ENCODE measurements at places on chromosomes 1 and 21. TPM values are rescaled to one million over a fixed set of nuclear protein-coding genes. Genes with fewer than 3 reads are reported as not detected.

Gene BCAS2
- polyA plus RNA-seq = 19.1 TPM

Gene ESPN
- 103 TPM for polyA plus RNA-seq

Gene C1orf226
- 4.8 TPM for polyA plus RNA-seq

Gene TMEM61
- not detected for polyA plus RNA-seq

Gene GUCA2A
- polyA plus RNA-seq = not detected

Gene CFHR5
- polyA plus RNA-seq = 18.0 TPM

Gene FAM72B
- polyA plus RNA-seq = 0.56 TPM

Gene SWT1
- polyA plus RNA-seq = 0.99 TPM

Gene UBASH3A
- polyA plus RNA-seq = 0.10 TPM

Gene ERICH3
- 0.04 TPM for polyA plus RNA-seq

DNA sequence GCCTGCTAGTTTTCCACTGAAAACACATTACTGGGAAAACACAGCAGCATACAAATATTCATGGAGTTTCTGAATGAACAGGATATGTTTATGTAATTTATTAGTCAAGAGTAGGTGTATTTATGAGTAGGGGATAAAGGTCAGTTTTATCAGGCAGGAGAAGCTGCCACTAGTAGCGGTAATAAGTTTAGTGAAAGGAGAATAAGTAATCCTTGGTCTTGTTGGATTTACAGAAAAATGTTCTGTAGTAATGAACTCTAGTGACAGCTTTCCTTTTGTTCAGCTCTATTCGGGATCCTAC, 1.2 kb downstream of the MAST2 start:
- no peak for DNase-seq

GRCh38 chr1:10866321-10867093, 70.1 kb upstream of the CASZ1 start:
- no peak for DNase-seq

DNA sequence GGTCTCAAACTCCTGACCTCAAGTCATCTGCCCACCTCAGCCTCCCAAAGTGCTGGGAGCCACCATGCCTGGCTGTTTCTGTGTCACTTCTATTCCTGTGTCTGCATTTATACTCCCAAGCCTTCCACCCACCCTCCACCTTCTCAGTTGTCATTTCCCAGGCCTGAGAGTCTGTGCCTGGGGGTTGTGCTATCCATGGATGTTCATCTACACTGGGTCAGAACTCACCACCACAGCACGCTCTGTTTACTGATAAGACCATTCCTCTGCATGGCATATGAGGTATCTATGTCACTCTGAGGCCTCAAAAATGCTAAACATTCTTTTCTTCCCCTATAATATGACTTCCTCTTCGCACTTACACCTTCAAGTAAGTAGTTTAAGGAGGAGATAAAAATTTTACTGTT, 6.1 kb downstream of the NENF start:
- DNase-seq = no peak

GRCh38 chr1:76142771-76143540, 68.4 kb downstream of the ST6GALNAC3 start:
- DNase-seq = no peak

DNA sequence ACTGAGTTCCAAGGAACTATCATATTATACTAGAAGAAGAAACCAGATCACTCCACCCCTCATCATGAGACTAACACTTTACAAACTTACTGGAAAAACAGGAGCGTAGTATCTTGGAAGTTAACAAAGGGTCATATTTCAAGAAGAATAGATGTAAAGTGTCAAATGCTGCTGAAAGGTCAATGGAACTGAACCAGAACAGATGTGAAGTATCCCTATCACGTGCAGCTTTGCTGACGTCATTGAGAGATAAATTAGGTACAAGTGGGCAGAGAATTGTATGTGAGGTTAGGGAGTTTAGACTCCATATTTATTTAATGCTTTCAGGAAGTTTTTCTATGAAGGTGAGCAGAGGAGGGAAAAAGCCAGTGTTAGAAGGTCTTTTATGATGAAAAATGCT, 483.0 kb downstream of the NCAM2 start:
- DNase-seq = no peak

DNA sequence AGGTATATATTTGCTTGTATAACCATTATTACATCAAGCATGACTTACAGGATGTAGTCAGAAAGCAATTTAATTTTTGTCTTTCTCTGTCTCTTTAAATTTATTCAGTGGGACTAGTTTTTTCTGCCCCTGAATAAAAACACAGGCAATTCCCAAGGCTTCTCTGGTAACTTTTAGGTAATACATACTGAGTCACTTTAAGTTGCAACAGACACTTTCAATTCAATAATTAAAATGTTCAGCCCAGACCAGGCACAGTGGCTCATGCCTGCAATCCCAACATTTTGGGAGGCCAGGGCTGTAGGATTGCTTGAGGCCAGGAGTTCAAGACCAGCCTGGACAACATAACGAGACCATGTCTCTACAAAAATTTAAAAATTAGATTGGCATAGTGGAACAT, 12.3 kb downstream of the SLC44A3 start:
- DNase-seq = no peak

DNA sequence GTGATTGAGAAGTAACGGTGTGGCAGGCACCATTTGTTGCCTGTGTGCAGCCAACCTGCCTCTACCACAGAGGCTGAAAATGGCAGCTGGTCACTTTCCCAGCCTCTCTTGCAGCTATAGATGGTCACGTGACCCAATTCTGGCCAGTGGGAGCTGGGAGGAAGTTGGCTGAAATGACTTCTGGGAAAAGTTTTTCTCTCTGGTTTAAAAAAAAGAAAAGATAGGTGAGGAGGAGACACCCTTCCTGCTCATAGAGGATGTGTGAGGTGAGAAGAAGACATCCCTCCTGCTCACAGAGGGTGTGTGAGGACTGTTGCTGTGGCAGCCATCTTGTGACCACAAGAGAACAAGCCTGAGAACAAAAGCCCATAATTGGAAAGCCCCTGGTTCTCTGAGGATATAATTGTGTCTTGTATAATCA, 122.8 kb downstream of the SYF2 start:
- DNase-seq = no peak

DNA sequence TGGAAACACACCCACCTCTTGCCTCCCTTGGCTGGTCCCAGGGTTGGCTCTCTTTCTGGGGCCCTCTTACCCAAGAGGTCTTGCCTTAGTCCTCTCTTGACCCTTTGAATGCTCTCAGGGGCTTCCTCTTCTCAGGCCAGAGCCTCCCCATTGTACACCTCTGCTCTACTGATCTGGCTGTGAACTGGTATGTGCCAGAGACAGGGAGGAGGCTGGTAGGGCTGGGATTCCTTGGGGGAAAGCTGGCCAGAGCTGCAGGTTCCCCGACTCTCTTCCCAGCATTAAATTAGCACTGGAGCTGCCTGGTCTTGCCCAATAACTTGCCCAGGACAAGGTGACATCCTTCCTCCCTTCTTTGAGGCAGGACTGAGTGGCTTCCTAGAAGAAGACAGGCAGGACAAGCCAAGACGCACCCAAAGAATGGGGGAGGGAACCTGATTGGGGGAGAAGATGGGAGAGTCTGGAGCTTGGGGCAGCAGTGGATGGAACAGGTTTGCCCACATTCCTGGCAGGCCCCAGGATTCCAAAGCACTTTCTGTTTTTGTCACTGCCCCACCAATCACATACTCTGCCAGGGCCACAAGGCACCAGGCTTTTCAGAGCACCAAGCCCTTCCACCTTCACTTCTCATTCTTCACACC, 37.2 kb upstream of the CITED4 start:
- no peak for DNase-seq

DNA sequence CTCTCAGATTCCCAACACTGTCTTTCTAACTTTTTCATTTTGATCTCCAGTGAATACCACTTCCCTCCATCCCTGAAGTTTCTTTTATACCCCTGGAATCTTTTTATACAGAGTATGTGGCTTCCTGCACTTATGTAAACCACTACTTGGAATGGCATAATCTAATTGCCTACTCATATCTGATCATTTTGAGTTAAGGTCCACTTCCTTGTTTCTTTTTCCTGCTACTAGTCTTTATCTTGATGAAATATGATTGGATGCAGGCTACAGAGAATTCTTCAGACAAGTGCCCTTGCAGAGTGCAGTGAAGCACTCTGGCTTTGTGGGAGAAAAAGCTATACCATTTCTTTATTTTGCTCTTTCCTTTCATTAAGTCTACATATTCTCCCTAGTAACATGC, 325.3 kb upstream of the ADAMTS5 start:
- no peak for DNase-seq

- DNase-seq = no peak
Observed at GRCh38 chr1:161166669-161167548, 683 bp downstream of the PPOX start.

- no peak for DNase-seq
Observed at GRCh38 chr1:38932571-38932970, 9.1 kb downstream of the RHBDL2 start.

DNA sequence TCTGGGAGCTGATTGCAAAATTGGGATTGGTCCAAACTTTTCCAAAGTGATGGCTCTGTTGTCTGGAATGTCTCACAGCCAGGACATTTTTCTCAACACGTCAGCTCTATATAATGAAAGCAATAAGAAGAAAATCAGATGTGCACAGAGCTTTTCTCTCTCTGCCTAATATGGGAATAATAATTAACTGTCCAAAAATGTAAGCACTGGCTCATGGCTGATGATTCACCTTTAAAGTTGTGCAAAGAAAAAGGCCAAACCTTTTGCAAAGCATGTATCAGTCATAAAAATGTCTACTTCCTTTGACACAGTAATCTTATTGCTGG, 30.4 kb downstream of the ZNF281 start:
- no peak for DNase-seq

- DNase-seq = no peak
Observed at GRCh38 chr1:195878478-195878877, 729.8 kb downstream of the KCNT2 start.

GRCh38 chr1:14247666-14248065, 350.8 kb upstream of the KAZN start:
- no peak for DNase-seq

DNA sequence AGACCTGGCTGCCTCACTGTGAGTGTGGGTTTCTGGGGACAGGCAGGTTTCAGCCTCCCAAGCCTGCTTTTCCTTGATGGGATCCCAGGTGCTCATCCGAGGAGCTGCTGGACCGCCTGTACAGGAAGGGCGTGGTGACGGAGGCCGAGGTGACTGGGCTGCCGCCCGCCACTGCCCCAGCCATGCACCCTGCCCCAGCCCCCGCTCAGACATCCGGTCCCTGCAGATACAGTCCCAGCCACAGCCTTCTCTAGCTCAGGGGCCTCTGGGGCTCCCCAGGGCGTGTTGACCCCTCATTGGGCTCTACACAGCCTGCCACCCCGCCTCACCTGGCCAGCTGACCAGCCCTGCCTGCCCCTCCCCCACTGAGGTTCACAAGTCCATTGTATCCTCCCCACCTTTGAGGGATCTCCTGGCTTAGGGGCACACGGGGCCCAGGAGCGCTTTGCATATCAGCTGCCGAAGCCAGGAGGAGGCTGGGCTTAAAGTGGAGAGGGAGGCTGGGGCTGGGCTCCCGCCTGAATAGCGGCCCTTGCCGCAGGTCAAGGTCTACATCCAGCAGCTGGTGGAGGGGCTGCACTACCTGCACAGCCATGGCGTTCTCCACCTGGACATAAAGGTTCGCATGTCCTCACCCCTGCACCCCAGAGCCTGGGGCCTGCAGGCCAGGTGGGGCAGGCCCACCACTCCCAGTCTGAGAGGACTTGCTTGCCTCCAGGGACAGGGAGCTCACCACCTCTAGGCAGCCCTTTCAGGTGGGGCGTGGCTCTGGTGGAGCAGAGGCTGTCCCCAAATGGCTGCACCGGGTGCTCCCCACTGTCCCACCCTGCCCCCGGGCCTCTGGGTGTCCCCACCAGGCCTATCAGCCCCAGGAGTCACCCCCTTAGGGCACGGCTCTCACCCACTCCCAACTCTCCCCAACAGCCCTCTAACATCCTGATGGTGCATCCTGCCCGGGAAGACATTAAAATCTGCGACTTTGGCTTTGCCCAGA, 38.5 kb downstream of the TRIM11 start:
- DNase-seq = no peak

DNA sequence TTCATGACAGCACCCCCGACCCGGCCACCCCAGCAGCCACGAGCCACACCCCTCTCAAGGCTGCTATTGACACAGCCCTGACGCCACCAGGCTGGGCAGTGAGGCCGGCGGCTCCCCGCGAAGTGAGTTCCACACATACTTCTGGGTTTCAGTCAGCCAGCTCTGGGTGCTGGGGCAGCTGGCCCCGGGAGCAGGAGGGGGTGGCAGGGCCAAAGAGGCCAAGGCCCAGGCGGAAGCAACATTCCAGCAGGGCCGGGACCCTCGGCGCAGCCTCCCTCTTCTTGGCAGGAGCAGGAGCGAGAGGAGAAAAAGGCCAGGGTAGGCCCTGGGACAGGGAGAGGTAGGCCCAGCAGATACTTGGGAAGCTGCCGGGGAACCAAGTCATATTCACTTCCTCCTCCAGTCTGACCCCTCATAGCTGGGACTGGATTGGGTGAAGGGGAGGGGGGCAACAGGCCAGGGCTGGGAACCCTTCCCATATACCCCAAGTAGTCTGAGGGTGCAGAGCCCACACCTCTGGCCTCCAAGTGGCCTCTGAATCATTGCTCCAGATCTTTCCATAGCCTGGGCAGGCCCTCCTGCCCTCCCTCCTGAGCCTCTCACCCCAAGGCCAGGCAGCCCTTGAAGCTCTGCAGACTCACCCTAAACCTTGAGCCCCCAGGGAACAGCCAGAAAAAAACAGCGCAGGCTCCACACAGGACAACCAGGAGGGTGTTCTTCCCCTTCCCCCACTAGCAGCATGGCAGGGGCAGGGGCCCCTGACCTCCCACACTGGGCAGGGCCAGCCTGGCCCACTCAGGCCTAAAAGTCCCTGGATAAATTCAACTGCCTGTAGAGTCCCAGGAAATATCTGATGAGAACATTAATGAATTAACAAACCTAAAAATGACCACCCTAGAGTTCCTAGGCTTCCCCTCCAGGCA, 5.7 kb downstream of the HSPG2 start:
- DNase-seq = no peak

DNA sequence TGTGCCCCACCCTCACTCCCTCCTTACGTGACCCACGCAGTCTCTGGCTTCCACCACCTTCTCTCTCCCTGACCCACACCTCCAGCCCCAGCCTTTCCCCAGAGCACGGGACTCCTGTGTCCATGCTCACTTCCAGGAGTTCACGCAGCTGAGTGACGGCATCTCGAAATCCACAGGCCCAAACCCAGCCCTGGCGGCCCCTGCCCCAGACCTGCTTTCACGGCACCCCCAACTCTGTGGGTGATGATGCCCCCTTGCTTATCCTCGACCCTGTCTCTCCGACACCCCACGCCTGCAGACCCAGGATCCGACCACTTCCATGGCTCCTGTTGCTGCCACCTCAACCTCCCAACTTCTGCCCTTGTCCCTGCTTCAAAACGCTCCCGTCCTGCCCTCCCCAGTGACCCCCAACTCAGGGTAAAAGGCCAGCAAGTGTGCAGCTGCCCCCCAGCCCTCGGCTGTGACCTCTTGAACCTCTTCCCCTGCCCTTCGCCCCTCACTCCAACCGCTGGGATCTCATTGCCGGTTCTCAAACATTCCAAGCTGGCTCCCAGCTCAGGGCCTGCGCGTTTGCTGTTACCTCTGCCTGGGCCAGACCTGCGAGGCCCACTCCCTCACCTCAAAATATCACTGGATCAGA, 30.4 kb upstream of the LAPTM5 start:
- DNase-seq = no peak

DNA sequence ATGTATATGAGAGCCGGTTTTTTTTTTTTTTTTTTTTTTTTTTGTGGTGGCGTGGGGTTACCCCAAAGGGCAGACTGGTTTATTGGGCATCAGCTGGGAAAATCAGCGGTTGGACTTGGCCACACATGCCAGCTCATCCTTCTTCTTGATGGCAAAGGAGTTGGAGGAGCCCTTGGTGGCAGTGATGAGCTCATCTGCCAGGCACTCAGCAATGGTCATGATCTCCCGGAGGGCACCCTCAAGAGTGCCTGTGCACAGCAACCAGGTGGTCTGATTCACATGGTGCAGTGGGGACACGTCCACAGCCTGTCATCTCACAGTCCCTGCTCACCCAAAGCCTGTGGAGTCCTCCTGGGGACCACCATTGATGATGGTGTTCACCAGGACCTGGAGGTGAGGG, 62.0 kb downstream of the MRPS6 start:
- DNase-seq = no peak

All from liver (tissue), 10 donors.